ENCODE measurements at places on chromosomes 3 and 15.

GRCh38 chr3:52086976-52087663 lies 30.7 kb upstream of the DUSP7 start:
- DNase-seq: no peak

- no peak for DNase-seq
Observed at GRCh38 chr3:57160076-57160764, 4.9 kb downstream of the IL17RD start.

DNA sequence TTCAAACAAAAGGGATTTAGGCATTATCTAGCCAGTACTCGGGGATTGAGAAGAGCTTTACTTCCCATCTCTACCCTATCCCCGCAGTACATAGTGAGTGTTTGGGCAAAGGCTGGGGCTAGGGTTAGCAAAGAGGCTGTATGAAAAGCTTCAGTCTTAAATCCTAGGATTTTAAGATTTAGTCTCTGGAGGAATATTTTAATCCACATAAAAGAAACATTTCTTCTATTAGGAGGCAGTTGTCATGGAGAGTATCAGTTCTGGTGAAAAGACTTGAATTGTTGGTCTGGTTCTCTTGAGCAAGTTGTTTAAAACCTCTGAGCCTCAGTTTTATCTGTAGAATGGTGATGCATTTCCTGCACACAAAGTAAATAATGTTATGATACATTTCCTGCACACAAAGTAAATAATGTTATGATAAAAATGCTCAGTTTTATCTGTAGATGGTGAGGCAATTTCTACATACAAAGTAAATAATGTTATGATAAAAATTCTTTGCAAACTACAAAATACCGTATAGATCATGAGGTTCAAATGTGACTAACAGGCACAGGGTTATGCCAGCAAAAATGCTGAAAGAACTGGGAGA lies 53.9 kb upstream of the ZBED2 start:
- DNase-seq: no peak

GRCh38 chr3:81620849-81621248 lies 140.6 kb downstream of the GBE1 start:
- no peak for DNase-seq

GRCh38 chr3:24195504-24196230 lies 250.6 kb downstream of the NR1D2 start:
- DNase-seq: no peak

- no peak for DNase-seq
Observed at GRCh38 chr3:102017784-102018183, 168.5 kb downstream of the NFKBIZ start.

- DNase-seq: no peak
Observed at GRCh38 chr3:126540342-126540849, 16.4 kb downstream of the CHST13 start.

DNA sequence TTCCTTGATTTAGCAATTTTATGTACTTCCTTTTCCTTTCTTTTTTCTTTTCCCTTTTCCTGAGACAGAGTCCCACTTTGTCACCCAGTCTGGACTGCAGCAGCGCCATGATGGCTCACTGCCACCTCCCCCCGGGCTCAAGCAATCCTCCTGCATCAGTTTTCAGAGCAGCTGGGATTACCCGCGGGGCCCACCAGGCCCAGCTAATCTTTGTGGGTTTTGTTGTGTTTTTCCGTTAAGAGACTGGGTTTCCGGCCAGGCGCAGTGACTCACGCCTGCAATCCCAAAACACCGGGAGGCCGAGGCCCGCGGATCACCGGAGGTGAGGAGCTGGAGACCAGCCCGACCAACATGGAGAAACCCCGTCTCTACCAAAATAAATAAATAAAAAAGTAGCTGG lies 17.7 kb downstream of the GOLGA8S start:
- DNase-seq: no peak

GRCh38 chr15:42375941-42376340 lies 16.6 kb downstream of the CAPN3 start:
- no peak for DNase-seq

DNA sequence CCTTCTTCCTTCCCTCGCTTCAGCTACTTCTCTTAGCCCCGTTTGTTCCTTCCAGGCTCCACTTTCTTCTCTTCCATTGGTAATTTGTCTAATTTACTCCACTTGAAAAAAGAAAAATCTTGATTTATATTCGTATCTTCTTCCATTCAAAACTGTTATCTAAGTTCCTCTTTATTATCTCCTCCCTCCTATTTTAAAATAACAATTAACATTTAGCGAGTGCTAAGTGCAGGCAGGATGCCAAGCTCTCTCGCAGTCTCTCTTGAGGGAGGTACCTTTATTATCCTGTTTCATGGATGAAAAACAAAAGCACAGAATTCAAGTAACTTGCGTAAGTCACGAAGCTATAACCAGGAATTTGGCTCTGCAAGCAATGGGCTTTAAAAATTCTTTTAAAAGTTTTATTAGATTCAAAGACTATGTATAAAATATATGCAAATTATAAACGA lies 418.9 kb upstream of the NAALADL2 start:
- DNase-seq: no peak
